Nucleus accumbens (tissue), 56 donors: ENCODE measurements at places on chromosomes 12 and 14.

DNA sequence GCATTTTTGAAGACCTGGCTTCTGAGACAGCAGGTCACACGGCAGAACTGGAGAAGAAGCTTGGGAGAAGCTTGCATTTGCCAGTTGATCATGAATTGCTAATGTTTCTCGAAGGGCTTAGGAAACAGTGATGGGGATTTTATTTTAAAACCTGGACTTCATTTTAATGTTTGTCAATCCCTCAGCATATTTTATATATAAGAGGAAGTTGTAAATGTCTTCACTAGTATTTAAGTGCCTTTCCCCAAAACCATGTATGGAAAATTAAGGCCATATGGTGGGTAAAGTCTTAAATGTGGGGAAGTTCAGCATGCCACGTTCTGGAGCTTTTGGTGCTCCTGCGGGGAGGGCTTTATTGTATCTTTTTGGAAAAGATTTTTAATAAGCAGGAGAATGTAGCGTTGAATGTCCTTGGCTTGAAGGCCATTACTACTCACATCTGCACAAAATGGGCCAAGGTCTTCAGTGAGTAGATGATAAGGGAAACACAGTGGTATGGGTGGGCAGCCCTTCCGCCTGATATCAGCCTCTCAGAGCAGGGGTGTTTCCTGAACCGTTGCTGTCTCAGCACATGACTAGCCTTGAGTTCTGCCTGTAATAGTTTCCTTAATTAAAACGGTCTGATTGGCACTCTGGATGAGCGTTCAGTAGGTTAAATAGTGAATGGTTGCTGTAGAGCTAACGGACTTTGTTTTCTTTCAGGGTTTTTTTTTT, 511.4 kb downstream of the PCNX1 start:
- DNase-seq = no peak

DNA sequence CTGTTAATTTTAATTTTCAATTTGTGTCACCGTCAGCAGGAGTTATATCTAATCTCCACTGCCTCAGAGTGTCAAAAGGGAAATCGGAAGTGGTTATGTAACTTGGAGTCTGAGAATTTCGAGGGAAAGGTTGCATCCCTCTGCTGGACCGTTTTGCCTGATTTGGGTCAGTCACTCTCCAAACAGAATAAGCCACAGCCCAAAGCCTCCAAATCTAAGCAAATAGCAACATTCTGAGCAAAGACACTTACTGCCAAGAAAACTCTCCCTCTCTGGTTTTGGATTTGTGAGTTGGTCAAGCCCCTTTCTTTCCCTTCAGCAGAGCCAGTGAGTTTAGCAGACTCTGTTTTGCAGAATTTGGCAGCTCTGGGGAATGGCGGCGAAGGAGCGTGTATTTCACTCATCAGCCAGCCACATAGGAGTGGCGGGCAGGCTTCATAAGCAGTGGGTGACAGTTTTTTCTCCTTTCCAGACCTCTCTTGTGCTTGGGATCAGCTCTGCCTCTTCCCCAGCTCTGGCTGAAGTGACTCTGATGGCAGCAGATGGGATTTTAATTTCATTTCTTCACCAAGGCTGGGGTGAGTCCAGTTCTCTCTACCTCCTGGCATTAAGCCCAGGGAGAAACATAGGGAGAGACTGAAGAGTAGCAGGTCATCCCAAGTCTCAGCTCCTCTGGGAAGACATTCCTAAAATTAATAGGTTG, 218.7 kb upstream of the NOS1 start:
- DNase-seq = no peak

DNA sequence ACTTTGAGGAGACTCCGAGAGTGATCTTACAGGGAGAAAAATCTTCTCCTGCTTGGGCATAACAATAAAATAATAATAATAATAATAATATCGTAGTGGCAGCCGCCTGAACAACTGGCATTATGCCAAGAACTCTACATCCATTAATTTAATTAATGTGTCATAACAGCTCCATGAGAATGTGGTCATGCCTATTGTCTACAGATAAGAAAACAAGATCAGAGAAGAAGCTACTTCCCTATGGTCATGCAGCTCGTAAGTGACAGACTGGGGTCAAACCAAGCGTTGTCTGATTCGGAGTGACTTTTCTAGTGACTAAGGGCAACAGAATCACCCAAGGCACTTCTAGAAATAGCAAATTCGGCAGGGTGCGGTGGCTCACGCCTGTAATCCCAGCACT, 11.7 kb downstream of the PROX2 start:
- DNase-seq = no peak

- DNase-seq = no peak
Observed at GRCh38 chr12:6444704-6445688, at the start of gene CD27. CD27 (plus strand) TSS chr12:6444955; CDS start chr12:6445096, 141 bp downstream.
